ENCODE measurements at places on chromosomes 7 and 10. TPM values are rescaled to one million over a fixed set of nuclear protein-coding genes. Genes with fewer than 3 reads are reported as not detected.

- peaks cover 25% of the 10 kb centered on the region for H3K4me1 ChIP-seq
- H3K36me3 ChIP-seq, result no peaks in the 10 kb centered on the region
- H3K27me3 ChIP-seq, result peaks cover 6% of the 10 kb centered on the region
- H3K4me3 ChIP-seq, result peak overlapping the region; percentile 83
- H3K27ac ChIP-seq, result peak overlapping the region; percentile 47
- no peak for DNase-seq
These were observed 8.9 kb downstream of the HIP1 start for GRCh38 chr7:75729851-75730274.

GRCh38 chr7:101172005-101172853 lies 6.9 kb upstream of the VGF start:
- no peak overlapping the region for H3K27ac ChIP-seq
- no peak for DNase-seq
- peaks cover 79% of the 10 kb centered on the region for H3K27me3 ChIP-seq
- peak overlapping the region; percentile 65 for H3K4me3 ChIP-seq

DNA sequence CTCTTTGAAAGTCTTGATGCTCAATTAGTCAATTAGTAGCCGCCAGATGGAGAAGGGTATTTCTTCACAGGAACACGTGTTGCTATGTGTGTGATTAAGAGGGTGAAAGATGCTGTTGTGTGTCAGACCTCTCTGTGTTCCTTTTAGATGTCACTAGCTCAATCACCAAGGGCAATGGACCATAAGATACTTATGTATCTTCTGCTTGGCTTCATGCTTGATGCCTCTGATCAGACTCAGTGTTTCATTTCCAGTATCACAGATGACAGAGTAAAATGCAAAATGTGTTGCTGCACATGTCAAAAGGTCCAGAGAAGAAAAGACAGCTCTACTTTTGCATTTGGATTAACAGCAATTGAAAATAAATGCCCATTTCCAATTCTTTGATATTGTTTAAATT lies 865.9 kb downstream of the CNTNAP2 start:
- no peak overlapping the region for H3K4me3 ChIP-seq
- no peak overlapping the region for H3K27ac ChIP-seq
- DNase-seq, result no peak
- H3K4me1 ChIP-seq, result no peaks in the 10 kb centered on the region
- no peaks in the 10 kb centered on the region for H3K27me3 ChIP-seq

DNA sequence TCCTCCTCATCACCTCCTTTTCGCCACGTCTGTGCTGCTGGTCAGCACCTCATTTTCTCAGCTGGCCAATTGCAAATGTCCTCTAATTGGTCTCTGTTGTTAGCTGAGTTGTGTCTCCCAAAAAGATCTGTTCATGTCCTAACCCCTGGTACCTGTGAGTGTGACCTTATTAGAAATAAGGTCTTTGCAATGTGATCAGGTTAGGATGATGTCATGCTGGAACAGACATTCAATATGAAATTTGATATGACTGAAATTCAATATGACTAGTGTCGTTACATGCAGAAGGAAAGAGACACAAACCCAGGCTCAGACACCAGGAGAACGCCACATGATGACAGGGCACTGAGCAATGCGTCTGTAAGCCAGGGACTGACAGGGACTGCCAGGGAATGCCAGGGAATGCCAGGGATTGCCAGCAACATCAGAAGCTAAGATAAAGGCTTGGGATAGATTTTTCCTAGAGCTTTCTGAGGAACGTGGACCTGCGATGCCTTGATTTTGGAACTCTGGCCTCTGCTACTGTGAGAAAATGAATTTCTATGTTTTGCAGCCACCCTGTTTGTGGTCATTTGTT lies 77.5 kb upstream of the CXCL12 start:
- peaks cover 25% of the 10 kb centered on the region for H3K27me3 ChIP-seq
- DNase-seq, result no peak
- no peaks in the 10 kb centered on the region for H3K4me1 ChIP-seq
- H3K36me3 ChIP-seq, result no peaks in the 10 kb centered on the region
- no peak overlapping the region for H3K4me3 ChIP-seq
- no peak overlapping the region for H3K27ac ChIP-seq

- DNase-seq, result no peak
These were observed 21.9 kb upstream of the CRYGN start for GRCh38 chr7:151461942-151462230.

DNA sequence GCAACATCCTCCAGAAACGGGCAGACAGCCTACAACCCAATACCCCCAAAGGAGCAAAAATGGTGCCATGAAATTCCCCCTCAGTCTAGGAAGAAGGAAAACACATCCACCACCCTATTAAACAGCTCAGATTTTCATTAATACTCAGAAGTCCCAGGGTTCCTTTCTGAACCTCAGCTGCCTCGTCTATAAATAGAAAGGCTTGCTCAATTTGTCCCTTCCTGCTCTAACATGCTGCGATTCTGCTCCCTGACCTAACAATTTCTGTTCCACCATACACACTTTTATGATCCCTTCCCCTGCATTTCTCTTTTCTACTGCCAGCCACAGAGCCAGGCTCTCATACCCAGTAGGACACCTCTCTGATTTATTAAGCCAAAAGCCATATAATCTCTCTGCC lies 68.1 kb downstream of the MTERF1 start:
- no peak for DNase-seq
- H3K4me1 ChIP-seq, result no peaks in the 10 kb centered on the region
- H3K36me3 ChIP-seq, result peaks cover 11% of the 10 kb centered on the region
- no peak overlapping the region for H3K27ac ChIP-seq
- no peaks in the 10 kb centered on the region for H3K27me3 ChIP-seq

GRCh38 chr10:48981310-48981907 lies 41.8 kb upstream of the LRRC18 start:
- no peaks in the 10 kb centered on the region for H3K36me3 ChIP-seq
- no peak overlapping the region for H3K4me3 ChIP-seq
- DNase-seq, result peak; percentile 5
- no peaks in the 10 kb centered on the region for H3K4me1 ChIP-seq

GRCh38 chr7:2282185-2282751 lies 32.0 kb downstream of the SNX8 start:
- H3K4me1 ChIP-seq, result no peaks in the 10 kb centered on the region
- no peaks in the 10 kb centered on the region for H3K36me3 ChIP-seq
- no peak overlapping the region for H3K27ac ChIP-seq

GRCh38 chr7:23267357-23267756 lies 20.8 kb downstream of the GPNMB start:
- no peak for DNase-seq
- H3K27ac ChIP-seq, result no peak overlapping the region
- no peaks in the 10 kb centered on the region for H3K4me1 ChIP-seq
- no peak overlapping the region for H3K4me3 ChIP-seq
- no peaks in the 10 kb centered on the region for H3K36me3 ChIP-seq

GRCh38 chr10:80770239-80770638 lies 232.5 kb downstream of the SH2D4B start:
- no peak for DNase-seq
- peaks cover 35% of the 10 kb centered on the region for H3K27me3 ChIP-seq
- H3K4me1 ChIP-seq, result no peaks in the 10 kb centered on the region

DNA sequence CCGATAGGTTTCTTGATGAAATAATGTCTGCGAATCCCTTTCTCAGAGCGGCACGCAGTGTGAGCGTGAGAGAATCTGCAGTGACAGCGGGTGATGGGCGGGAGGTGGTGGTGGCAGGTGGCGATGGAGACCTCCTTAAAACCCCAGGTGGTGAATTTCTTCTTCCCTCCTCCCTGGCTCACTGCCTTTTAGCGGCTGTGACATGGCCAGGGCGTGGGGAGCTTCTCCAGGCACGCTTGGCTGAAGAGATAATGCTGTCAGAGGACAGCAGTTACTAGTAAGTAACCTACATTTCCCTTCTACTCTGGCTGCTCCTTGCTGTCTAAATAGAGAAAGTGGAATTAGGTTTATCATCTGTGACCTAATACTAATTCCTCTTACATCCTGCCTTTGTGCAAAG lies 141.4 kb upstream of the INSYN2A start:
- no peaks in the 10 kb centered on the region for H3K36me3 ChIP-seq
- no peaks in the 10 kb centered on the region for H3K27me3 ChIP-seq
- no peaks in the 10 kb centered on the region for H3K4me1 ChIP-seq

DNA sequence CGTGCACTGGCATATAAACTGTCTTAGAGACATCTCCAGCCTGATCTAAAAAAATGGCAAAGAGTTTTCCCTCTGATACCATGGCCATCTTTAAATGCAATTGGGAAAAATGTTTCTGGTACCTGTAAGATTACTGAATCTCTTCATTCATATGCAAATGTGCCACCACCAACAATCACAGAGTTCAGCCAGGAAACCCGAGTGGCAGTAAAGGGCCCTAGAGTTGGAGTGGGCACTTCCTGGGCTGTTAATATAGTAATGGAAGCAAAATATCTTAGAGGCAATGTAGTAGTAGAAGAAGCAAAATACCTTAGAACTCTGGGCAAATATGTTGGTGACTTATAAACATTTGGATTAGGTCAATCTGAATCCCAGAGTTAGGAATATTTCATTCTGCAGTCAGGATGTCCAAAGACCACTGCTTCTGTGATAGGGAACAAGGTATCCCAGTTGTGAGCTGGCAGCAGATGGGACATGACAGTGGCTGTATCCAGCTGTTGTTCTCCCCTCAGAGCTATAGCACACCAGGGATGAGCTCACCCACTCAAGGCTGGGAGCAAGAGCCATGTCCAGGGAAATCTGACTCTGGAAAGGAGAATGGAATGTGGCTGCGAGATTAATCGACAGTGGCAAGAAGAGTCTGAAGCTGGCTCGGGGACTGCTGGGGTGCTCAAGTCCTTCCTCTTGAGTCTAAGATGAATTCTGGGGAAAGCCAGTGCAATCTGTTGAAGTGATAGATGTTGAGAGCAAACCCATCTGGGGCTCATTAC lies 332.1 kb downstream of the PHTF2 start:
- no peak overlapping the region for H3K27ac ChIP-seq
- H3K36me3 ChIP-seq, result no peaks in the 10 kb centered on the region
- no peaks in the 10 kb centered on the region for H3K4me1 ChIP-seq
- H3K27me3 ChIP-seq, result no peaks in the 10 kb centered on the region
- no peak for DNase-seq
- H3K4me3 ChIP-seq, result no peak overlapping the region

- DNase-seq, result no peak
- H3K36me3 ChIP-seq, result no peaks in the 10 kb centered on the region
- peaks cover 24% of the 10 kb centered on the region for H3K4me1 ChIP-seq
- no peaks in the 10 kb centered on the region for H3K27me3 ChIP-seq
- peak overlapping the region; percentile 94 for H3K4me3 ChIP-seq
These were observed 2.0 kb downstream of the REPIN1 start for GRCh38 chr7:150370612-150371071.

DNA sequence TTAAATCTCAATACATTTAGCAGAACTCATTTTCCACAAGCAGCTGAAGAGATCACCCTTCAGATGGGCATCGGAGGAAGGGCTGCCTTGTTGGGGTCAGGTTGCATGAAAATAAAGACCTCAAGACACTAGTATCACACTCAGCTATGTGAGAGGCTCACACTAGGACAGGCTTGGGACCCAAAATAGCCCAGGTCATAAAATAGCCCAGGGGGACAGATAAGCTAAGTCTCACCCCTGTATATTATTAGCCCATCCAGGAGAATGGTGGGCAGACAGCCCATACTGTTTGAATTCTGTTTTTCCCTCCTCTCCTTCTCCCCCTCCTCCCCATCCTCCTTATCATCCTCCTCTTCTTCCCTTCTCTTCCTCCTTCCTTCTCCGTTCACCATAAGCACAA lies 415.1 kb upstream of the C7orf33 start:
- H3K27me3 ChIP-seq, result peaks cover 2% of the 10 kb centered on the region
- H3K4me3 ChIP-seq, result no peak overlapping the region
- H3K27ac ChIP-seq, result no peak overlapping the region
- H3K36me3 ChIP-seq, result no peaks in the 10 kb centered on the region

Gene LAMTOR4
- 206 TPM for total RNA-seq

Gene SFTPA1
- total RNA-seq, result not detected

Gene SLC16A9
- not detected for total RNA-seq

Gene MLXIPL
- not detected for total RNA-seq

Gene TMUB1
- 41.8 TPM for total RNA-seq

Gene OPALIN
- total RNA-seq, result not detected
